ENCODE measurements at places on chromosomes 2 and 18.

DNA sequence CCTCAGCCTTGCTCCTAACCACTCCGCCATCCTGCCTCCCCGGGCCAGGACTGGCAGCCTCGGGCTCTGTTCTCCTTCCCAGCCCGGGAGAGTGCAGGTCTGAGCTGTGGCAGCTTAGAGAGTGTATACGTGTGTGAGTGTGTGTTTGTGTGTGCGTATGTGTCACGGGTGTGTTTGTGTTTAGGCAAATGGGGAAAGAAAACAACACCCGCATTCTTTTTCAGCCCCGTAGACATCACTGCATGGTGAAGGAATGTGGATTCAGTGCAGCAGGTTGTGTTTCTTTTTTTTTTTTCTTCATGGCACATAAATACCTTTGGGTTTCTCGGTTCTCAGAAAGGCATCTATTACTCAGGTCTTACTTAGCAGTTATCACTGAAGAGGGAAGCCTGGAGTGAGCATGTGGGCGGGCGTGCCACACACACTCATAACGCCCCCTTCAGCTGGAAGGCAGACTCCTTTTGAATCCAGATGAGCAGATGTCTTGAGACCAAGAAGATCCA lies 44.2 kb downstream of the GLI2 start:
- DNase-seq: no peak

GRCh38 chr18:50409236-50409635 lies 34.4 kb downstream of the SKA1 start:
- DNase-seq: no peak

- no peak for DNase-seq
Observed at GRCh38 chr2:232588680-232589585, 38.4 kb downstream of the EIF4E2 start.

DNA sequence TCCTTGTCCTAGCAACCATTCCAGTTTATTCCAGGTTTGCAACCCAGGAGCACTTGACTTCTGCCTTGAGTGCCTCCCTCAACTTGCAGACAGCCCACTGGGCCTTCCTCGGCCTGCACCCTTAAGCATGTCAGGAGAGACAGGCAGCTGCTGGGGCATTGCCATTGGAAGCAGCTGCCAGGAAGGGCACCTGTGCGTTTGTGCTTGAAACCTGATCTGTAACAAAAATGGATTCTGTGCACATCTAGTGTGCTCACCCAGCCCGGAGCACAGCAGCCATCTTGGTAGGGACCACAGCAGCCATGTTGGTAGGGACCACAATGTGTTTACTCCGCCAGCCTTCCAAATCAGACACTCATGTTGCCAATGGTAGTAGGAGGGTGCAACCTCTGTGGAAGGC lies 44.3 kb upstream of the GLI2 start:
- no peak for DNase-seq

GRCh38 chr2:88967844-88968243 lies 276.4 kb downstream of the RPIA start:
- no peak for DNase-seq

DNA sequence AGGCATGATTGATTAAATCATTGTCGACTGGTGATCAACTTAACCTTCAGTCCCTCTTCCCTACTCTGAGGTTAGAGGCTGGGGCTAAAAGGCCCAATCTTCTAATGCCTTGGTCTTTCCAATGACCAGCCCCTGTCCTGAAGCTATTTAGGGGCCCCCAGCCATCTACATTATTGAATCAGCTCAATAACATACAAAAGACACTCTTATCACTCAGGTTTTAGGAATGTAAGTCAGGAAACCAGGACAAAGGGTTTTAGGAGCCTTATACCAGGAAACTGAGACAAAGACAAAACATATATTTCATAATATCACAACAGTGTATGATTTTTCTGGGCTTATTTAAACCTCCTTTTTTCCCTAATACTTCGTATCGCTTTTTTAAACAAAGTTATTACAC lies 198.6 kb downstream of the RNF152 start:
- no peak for DNase-seq

GRCh38 chr2:201939453-201939941 lies 94.2 kb upstream of the FZD7 start:
- no peak for DNase-seq

Data from hematopoietic multipotent progenitor cell treated with erythropoietin and hydrocortisone succinate and interleukin-3 and kit ligand, for 17 days (in vitro differentiated cells).